ENCODE measurements at places on chromosomes 1 and 21. TPM values are rescaled to one million over a fixed set of nuclear protein-coding genes. Genes with fewer than 3 reads are reported as not detected.

DNA sequence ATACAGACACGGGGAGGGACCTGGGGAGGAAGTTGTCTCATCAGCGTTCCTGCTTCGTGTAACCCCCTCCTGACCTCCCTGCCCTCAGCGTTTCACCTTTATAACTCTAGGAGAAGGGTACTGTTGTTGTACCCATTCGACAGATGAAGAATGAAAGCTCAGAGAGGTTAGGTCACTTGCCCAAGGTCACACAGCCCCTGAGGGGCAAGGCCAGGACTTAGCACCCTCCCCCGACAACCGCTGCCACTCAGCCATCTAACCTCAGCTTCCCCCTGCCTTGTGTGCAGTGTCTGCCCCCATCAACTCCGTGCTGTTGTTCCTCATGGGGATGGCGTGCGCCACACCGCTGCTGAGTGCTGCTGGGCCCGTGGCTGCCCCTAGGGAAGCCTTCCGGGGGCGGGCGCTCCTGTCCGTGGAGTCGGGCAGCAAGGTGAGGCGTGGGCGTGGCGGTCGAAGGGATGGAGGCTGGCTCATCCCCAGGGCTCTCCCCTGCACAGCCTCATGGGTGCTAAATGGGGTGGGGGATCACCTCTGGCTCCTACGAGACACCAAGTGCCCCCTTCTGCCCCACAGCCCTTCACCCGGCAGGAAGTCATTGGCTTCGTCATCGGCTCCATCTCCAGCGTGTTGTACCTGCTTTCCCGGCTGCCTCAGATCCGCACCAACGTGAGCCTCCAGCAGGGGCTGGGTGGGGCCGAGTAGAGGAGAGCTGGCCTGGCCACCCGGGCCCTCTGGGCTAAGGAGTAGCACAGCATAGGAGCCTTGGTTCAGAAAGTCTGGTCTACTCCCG is 14.0 kb downstream of the SLC66A1 start:
- peaks cover 66% of the 10 kb centered on the region for H3K36me3 ChIP-seq
- DNase-seq = no peak
- no peaks in the 10 kb centered on the region for H3K4me1 ChIP-seq
- no peak overlapping the region for H3K4me3 ChIP-seq

- no peaks in the 10 kb centered on the region for H3K4me1 ChIP-seq
- DNase-seq = no peak
- no peak overlapping the region for H3K27ac ChIP-seq
- no peak overlapping the region for H3K4me3 ChIP-seq
- H3K36me3 ChIP-seq = no peaks in the 10 kb centered on the region
These were observed 1.7 kb upstream of the SPRR3 start for GRCh38 chr1:152999818-153000217.

GRCh38 chr1:1435106-1435903 is at the start of gene VWA1:
Gene VWA1 (plus strand): TSS chr1:1435690. CDS start chr1:1435749, 59 bp downstream.
- peaks cover 35% of the 10 kb centered on the region for H3K4me1 ChIP-seq
- H3K4me3 ChIP-seq = peak within 1 kb of the TSS; percentile 62
- no peaks in the 10 kb centered on the region for H3K36me3 ChIP-seq
- H3K27ac ChIP-seq = peak within 1 kb of the TSS; percentile 99
- H3K27me3 ChIP-seq = no peaks in the 10 kb centered on the region
- DNase-seq = peak; percentile 77

DNA sequence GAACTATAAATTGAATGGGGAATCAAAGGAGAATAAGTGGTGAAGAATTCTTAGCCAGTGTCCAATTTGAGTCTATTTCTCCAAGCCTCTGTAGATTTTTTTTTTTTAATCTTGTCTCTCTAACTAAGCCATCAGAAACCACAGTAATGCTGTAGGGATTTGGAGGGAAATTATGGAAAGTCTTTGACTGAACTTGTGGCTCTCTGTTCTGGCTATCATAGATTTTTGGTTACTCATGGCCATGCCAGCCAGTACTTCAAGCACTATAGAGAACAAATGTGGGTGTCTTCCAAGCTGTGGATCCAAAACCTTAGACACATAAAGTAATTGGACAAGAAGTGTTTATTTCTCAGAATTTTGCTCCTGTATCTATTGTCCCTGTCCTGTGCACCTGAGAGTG is 147.9 kb downstream of the LRRC40 start:
- no peaks in the 10 kb centered on the region for H3K27me3 ChIP-seq
- H3K36me3 ChIP-seq = no peaks in the 10 kb centered on the region
- no peaks in the 10 kb centered on the region for H3K4me1 ChIP-seq
- no peak for DNase-seq
- H3K4me3 ChIP-seq = no peak overlapping the region

- no peaks in the 10 kb centered on the region for H3K27me3 ChIP-seq
- no peak overlapping the region for H3K27ac ChIP-seq
- H3K4me3 ChIP-seq = no peak overlapping the region
- no peaks in the 10 kb centered on the region for H3K4me1 ChIP-seq
- H3K36me3 ChIP-seq = no peaks in the 10 kb centered on the region
These were observed 135.4 kb downstream of the DMRTB1 start for GRCh38 chr1:53594391-53595180.

DNA sequence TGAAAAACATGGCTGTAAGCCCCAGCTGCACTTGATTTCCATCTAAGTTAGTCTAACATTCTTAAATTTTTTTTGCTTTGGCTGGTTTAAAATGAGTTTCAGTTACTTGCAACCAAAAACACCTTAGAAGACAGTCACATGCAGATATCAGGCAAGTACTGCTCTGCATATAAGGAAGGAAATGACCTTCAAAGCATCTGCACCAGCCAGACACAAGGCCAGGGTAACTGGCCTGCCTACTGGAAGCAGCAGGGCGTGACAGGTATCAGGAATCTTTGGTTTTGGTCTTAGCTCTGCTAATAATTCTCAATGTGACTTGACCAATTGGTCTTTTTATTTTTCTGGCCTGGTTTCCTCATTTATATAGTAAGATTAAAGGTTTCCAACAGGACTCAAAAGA is 33.5 kb downstream of the SCYL3 start:
- no peaks in the 10 kb centered on the region for H3K4me1 ChIP-seq
- H3K27ac ChIP-seq = no peak overlapping the region
- H3K4me3 ChIP-seq = no peak overlapping the region
- no peaks in the 10 kb centered on the region for H3K27me3 ChIP-seq
- H3K36me3 ChIP-seq = peaks cover 78% of the 10 kb centered on the region
- no peak for DNase-seq

Gene C4BPA
- total RNA-seq = not detected

Gene TEKT2
- total RNA-seq = not detected

Gene PLA2G2E
- not detected for total RNA-seq

Gene HAO2
- total RNA-seq = not detected
